ENCODE measurements at places on chromosomes 2 and 18.

DNA sequence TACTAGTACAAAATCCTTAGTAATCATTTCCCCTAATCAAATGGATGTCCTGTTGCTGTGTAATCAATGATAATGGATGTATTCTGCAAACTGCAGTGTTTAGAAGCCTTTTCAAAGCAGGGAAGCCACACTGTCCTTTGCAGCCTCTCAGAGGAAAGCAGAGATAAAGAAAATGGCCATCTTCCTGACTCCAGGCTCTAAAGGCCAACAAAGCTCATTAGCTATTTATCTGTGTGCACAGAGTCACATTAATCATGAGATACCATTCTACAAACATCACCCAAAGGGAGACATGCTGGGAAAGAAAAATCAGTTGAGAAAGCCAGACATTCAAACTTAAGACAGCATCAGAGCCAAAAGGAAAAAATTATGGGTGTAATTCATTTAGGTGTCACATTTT lies 165.0 kb downstream of the RAD51AP2 start:
- no peak for DNase-seq

GRCh38 chr2:44061876-44062275 lies 66.1 kb upstream of the LRPPRC start:
- no peak for DNase-seq

DNA sequence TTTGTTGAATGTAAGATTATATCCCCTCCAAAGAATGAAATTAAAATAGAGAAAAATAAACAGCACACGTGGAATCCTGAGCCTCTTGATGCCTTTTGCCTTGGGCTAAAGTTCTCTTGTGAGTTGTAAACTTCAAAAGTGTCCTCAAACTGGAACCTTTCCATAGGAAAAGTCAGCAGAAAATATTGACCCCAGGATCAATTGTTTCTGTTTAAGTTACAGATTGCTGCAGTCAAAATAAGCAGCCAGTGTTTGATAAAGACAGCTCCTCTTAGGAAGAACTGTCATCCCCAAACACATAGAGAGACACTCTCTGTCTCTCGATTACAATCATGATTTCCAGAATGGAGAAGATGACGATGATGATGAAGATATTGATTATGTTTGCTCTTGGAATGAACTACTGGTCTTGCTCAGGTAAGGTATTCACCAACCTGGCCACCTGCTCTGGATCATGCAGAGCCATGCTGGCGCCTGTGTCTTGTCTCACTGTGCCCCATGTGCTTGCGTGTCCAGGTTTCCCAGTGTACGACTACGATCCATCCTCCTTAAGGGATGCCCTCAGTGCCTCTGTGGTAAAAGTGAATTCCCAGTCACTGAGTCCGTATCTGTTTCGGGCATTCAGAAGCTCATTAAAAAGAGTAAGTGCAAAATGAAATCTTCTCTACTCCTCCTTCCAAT lies at the start of gene SPP2:
Gene SPP2, plus strand, starts transcription at position 248 of the 681 bp plus-strand sequence. Its CDS starts 85 bp downstream, at position 333.
- DNase-seq, result no peak

DNA sequence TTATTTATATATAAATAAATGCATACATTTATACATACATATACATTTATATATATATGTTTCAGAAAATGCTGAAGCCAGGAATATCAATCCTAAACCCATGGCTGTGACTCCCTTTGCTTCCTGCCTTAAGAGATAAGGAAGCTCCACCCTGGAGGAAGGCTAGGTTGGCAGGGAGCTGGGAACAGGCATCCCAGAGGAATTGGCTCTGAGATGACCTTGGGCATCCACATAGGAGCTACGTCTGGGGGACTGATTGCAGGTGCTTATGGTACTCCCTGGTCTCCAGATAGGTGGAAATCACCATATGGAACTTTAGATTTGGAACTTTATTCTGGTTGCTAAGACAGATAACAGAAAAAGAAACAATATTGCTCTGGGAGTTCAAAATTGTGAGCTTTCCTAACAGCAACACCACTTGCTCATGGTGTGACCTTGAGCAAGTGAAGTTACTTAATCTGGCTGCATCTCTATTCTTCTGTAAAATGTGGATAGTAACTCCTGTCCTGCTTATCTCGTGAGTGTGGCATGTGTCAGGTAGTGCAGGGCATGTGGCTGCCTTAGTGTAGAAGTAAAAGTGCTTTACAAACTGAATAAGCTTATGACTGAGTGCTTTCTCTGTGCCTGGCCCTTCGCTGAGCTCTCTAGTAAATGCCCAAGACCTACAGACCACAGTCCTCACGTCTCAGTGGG lies 341.0 kb downstream of the MEIS1 start:
- DNase-seq, result no peak

- no peak for DNase-seq
Observed at GRCh38 chr2:237758185-237758584, 40.4 kb upstream of the RBM44 start.

DNA sequence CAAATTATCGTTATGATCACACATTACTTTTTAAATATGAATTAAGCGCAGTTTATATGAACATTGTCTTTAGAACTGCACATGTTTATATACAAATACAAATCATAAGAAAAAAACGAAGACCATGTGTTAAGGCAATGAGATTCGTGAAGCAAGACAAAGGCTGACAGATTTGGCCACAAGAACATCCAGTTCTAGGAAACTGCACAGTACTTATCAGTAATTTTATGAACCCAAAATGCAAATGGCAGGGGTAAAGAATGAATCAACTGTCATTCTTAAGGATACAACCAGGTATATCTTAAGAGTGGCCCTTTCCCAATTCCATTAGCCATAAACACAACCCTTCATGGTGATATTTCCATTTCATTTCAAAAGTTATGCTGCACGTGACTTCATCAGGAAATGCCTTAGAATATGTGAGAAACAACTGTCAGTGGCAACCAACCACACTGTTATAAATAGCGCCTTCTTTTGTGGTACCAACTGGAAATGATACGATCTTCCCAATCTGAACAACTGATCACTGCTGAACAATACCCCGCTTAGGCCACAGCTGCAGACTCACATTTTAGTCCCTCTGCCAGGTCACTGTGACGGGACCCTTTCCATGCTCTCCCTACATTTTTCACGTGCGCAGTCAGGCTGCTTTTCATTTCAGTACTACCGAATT lies 144.9 kb downstream of the L3MBTL4 start:
- DNase-seq, result no peak

- DNase-seq, result no peak
Observed at GRCh38 chr2:197846777-197847176, 42.4 kb downstream of the PLCL1 start.
